ENCODE measurements at places on chromosomes 6 and 20.

- peak; percentile 46 for DNase-seq
These were observed 8.8 kb downstream of the DUSP15 start for GRCh38 chr20:31861385-31862156.

DNA sequence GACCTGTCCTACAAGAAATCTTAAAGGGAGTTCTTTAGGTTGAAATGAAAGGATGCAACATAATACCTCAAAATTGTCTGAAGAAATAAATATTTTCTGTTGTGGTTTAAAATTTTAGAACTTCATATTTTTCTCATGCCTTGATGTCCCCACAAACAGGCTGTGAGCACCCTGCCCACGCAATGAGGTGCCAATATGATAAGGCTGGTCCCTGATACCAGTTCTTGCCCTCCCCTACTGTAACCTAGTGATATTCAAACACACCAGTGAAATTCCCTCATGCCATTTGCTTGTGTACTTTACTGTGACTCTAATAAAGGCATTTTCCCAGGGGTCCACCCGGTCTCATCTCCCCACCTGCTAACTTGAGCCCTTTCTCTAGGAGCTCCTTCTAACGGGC lies 67.3 kb upstream of the SIRPG start:
- no peak for DNase-seq

DNA sequence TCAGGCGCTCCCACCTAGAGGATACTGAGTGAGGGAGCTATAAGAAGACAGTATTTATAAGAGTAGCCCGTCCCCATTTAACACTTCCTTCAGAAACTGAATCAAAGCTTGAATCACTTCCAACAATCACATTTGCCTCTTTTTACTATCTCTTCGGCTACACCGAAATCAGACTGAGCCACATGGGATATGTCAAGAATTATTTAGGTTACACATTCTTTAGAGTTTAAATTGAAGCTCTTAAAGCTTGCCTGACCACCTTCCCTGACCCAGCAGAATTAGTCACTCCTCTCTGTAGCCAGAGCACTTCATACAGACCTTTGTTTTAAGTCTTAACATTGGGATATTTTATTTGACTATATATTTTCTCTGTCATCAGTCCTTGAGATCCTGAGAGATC lies 163.7 kb downstream of the MAFB start:
- no peak for DNase-seq

DNA sequence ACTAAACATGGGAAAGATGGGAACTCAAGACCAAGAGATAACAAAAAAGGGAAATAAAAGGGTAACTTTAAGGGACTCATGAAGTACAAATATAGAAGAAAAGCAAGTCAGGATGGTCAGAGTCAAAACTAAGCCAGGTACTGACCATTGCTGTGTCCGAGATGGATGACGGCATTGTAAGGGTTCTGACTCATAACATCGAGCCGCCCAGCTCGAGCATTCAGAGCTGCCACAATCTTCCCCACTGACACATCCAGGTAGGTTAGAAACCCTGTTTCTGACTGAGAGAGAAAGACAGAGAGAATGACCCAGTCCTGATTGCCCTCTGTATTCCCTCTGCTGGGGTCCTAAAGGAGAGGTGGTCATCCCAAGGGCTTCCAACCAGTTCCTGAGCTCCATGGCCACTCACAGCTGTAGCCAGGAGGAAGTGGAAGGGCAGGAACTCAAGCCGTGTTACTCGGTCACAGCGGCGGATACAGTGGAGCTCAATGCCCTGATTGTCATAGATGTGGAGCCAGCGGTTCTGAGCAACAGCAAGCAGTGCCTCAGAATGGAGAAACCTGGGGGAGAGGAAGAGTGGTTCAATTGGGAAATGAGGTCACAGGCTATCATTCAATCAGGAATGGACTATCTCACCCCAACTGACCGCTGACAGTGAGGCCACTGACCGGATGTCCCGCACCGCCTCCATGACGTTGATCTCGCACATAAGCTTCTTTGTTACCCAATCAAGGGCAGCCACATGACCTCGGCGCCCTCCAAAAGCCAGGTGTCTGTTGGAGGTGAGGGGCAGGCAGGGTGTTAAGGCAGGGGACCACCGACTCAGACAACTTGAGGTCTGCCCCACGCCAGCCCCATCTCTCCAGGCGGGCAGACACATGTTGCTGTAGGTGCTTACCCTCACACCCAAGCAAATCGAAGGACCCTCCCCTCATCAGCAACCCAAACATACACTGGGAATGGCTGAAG lies 1.8 kb downstream of the WDR46 start:
- no peak for DNase-seq

GRCh38 chr6:7900621-7901020 lies 10.0 kb downstream of the TXNDC5 start:
- DNase-seq, result no peak

DNA sequence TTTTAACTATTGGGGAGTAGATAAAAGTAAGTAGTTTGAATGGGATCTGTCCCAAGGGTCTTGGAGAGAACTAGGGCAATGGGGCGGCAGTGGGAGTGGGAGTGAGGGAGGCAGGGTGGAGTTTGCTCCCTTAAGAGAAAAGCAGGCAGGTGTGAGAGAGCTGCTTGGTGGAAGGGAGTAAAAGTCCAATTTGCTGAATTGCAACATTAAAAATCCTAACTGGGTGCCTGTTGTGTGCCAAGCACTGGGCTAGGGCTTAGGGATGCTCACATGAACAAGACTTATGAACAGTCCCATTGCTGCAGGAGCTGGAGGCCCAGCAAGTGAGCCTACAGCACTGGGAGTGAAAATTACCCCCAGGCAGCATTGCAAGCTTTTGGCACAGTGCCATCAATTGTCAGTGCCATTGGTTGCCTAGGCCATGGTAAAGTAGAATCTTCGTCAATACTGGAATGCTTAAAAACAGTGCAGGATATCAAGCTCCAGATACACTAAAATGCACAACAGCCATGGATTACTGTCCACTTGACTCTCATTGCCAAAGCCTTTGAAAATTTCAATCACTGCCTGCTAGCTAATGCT lies 277.7 kb upstream of the JARID2 start:
- no peak for DNase-seq

DNA sequence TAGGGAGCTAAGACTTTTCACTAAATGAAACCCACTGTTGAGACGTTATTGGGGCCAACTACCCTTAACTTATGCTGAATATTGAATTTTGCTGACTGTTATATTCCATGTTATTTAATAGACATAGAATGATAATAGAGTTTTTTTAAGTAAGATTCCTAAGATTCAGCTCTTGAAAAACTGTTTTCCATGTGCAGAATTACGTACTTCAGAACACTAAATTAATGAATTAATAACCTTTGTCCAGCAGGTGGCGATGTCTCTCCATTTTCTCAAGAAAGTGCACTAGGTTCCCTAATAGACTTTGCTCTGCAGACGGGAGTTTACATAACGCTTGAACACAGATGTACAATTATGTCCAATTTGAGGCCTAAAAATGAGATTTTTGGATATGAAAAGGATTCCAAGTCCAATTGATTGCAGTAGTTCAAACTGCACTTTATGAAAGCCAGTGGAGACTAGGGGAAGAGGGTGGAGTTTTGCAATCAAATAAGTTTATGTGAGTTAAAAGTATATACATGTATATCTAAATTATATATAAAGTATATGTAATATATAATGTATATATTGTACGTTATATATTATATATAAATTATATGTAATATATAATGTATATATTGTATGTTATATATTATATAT lies 282.1 kb downstream of the UST start:
- peak; percentile 75 for DNase-seq

GRCh38 chr20:24744747-24745146 lies 204.3 kb upstream of the CST7 start:
- no peak for DNase-seq

DNA sequence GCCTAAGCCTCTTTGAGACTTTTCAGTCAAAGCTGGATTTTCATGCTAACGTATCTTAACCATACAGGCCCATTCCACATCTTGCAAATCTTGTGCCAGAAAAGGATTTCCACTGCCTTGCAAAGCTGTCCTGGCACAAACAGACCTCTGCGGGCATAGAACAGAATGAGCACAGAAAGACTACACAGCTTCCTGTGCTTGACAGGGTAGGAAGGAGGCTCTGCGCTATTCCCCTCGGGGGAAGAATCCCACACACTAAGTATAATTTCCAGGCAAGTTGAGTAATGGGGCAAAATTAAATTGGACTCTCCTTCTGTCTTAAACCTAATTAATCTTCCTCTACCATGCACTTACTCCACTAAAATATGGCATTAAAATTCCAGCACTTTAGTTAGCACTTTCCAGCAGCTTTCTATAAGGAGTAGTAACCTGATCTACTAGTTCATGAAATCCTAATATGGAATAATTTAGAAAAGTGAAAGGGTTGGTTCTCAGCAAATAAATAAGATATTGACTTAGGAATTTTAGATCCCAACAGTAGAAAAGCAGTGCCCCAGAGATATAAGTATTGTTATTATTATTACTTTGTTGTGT lies 532.1 kb upstream of the JAG1 start:
- DNase-seq, result no peak

DNA sequence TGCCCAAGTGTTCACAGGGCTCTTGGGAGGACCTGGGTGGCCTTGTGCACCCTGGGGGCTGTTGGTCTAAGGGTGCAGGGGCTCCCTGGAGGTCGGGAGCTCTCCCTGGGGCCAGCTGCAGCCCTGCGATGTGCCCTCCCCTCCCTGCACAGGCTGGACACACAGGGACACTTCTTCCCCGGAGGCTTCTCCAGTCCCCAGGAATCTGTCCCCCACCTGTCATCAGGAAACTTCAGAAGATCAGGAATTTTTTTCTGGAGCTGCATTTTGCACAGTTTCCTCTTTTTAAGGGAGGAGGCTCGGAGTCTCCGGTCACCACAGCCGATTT lies 66.9 kb upstream of the BHLHE23 start:
- no peak for DNase-seq

GRCh38 chr6:14975471-14975817 lies 270.4 kb upstream of the JARID2 start:
- no peak for DNase-seq

DNA sequence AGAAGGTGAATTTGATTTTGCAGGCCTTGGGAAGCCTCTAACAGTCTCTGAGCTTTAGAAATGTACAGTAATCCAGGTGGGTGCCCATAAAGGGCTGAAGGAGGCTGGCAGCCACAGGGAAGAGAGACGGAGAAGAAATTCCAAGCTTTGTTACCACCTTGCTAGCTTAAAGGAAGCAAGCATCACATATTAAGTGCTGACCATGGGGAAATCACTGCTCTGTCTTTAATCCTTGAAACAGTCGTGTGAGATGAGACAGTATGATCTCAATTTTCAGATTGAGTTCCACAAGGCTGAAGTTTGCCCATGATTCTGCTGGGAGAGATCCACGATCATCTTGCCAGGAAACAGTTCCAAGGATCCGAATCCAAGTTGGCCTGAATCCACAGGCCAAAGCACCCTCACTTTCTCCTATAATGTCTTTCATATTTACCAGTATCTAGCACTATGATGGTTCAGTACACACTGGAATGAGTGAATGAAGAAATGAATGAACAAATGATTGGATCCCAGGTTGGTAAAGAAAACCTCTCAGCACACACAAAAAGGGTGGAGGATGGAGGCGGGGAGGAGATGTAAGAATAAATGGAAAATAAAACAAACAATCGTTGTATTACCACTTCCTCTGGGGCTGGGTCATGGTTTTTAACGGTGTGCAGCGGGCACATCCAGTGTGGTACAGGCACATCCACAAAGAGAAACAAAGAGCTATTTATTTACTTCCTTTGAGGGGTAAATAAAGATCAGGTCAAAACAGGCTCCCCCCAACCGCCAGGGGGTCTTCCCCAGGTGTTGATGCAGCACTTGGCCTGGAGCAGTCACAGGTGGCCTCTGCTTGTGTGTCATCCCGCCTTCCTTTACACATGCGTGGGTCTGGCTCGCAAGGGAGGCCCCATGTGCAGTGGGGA lies 28.2 kb upstream of the TAF8 start:
- peak; percentile 54 for DNase-seq

- no peak for DNase-seq
These were observed 78.7 kb downstream of the SLC2A10 start for GRCh38 chr20:46787991-46788762.

- DNase-seq, result no peak
These were observed 15.0 kb downstream of the JPH2 start for GRCh38 chr20:44171775-44172571.

GRCh38 chr6:67591910-67592309 lies 1043.2 kb upstream of the ADGRB3 start:
- no peak for DNase-seq

DNA sequence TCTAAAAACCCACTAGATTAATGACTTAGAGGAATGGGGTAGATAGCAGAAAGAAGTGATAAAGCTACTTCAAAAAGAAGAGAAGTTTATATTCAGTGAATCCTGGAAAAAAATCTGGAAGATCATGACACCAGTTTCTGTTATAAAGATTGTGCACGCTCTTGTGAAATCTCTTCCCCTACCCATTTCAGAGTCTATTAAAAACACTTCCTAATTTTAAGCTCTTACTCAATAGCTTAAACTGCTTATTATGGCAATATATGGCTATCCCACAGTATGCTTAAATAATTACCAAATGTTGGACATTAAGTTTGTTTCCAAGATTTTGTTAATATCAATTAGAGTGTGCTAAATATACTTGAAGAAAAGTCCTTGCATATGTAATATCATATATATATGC lies 585.3 kb upstream of the MAN1A1 start:
- DNase-seq, result no peak

- DNase-seq, result no peak
These were observed 82.9 kb upstream of the ATXN1 start for GRCh38 chr6:16844183-16844582.

- DNase-seq, result no peak
These were observed 8.8 kb upstream of the MYMX start for GRCh38 chr6:44207966-44208365.

DNA sequence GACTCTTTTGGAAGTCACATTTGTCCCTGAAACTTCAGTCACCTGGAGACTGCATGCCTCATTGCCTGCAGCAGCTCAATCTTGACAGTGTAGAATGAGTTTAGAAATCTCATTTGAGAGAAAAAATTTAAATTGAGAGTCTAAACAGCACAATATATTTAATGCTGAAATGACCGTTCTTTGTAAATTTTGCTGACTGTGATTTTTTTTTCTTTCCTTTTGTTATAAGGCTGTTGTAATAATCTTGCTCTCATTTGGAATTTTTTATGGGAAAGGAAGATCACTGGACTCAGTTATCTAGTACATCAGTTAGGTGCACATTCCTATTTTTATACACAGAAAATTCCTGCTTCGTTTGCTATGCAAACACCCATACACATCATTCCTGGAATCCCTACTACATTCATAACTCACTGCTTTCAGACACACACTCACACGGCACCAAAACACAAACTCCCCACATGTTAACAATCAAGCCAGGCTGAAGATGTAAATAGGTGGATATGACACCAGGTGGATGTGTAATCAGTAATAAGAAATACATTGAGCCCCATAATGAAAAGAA lies 43.8 kb downstream of the PTCHD4 start:
- no peak for DNase-seq

- no peak for DNase-seq
These were observed 64.5 kb downstream of the FAM120B start for GRCh38 chr6:170371080-170371479.
